M059J (cell line): ENCODE measurements at places on chromosomes 13 and 19. TPM values are rescaled to one million over a fixed set of nuclear protein-coding genes. Genes with fewer than 3 reads are reported as not detected.

Gene ZNF846
- total RNA-seq, result 1.3 and 3.8 TPM in 2 replicates

Gene ZNF792
- total RNA-seq, result 8.0 and 8.6 TPM in 2 replicates

Gene PPM1N
- 0.64 TPM in 1 of 2 replicates, not detected in the other for total RNA-seq

Gene COL4A2
- 110 and 205 TPM in 2 replicates for total RNA-seq

Gene HSPB6
- 0.39 and 0.47 TPM in 2 replicates for total RNA-seq

Gene PRSS57
- total RNA-seq, result not detected in 2 replicates

Gene IGFL1
- total RNA-seq, result not detected in 2 replicates

Gene IL11
- total RNA-seq, result 23.0 and 39.1 TPM in 2 replicates

Gene CYP4F12
- total RNA-seq, result not detected in 2 replicates

Gene SHC2
- 0.05 TPM in 1 of 2 replicates, not detected in the other for total RNA-seq

Gene CGB8
- total RNA-seq, result 15.7 and 21.3 TPM in 2 replicates

Gene MEX3D
- 16.5 and 48.0 TPM in 2 replicates for total RNA-seq

Gene C1QTNF9B
- total RNA-seq, result not detected in 2 replicates

Gene PCSK4
- 0.96 TPM in 1 of 2 replicates, not detected in the other for total RNA-seq

Gene NALCN
- total RNA-seq, result 0.17 and 1.4 TPM in 2 replicates

Gene ZNF418
- 6.6 and 7.0 TPM in 2 replicates for total RNA-seq

Gene ZNF414
- 4.5 and 6.3 TPM in 2 replicates for total RNA-seq

Gene PDE4C
- 0.07 and 0.15 TPM in 2 replicates for total RNA-seq

Gene BRME1
- total RNA-seq, result 2.3 and 3.2 TPM in 2 replicates

Gene ZSCAN4
- not detected in 2 replicates for total RNA-seq

Gene CD37
- total RNA-seq, result not detected in 2 replicates

Gene CACNG8
- 0.15 TPM in 1 of 2 replicates, not detected in the other for total RNA-seq

Gene ZNF813
- 3.7 and 4.2 TPM in 2 replicates for total RNA-seq
